Activated CD8-positive, alpha-beta memory T cell treated with anti-CD3 and anti-CD28 coated beads for 24 hours (primary cell): ENCODE measurements at places on chromosomes 1 and 21.

- DNase-seq, result no peak
These were observed 34.5 kb downstream of the TMPRSS15 start for GRCh38 chr21:18369115-18369514.

DNA sequence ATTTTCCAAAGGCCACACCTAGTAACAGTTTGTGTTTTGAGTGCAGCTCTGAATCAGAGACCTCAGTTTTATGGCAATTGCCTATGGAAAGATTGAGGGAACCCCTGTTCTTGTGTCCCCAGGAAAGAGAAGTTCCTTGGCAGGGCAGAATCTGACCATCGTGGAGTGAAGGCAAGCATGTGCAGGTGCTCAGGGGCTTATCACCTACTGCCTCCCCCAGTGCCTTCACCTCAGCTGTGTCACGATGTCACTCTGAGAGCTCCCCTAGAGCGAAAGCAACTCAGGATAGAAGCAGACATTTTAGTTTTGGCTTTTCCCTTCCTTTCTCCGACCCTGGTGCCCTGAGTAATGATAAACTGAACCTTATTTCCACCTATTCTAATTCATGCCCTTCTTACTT is 1.8 kb upstream of the SPRR1A start:
- no peak for DNase-seq

DNA sequence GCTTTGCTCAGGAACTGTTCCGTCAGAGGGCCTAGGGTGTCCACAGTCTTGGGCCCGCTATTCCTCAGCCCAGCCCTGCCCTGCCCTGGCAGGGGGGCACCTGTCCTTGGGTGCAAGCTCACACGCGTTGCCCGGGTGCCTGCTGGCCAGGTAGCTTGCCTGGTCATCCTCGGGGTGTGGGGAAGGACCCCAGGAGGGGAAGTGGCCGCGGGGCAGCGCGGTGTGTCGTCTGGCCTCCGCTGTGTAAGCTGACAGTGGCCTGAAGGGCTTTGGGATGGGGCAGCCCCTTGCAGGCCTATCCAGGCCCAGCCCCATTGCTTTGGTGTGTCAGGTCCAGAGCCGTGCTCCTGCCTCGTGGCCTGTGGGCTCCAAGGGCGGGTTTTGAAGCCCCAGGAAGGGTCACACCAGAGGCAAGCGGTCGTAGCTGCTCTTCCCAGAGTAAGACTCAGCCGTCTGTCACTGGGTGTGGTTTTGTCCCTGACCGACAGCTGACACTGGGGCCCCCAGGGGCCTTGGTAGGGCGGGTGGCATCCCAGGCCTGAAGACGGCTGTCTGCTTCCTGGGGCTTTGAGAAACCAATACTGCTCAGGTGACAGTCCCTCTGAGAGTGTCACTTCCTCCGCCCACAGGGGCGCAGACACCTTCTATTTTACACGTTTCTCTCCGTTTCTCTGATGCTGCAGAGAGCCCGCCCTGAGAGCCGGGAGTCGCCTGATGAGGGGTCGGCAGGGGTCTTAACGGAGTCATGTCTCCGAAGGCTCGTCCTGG is 72.1 kb downstream of the SKI start:
- peak; percentile 89 for DNase-seq

GRCh38 chr1:210332719-210333398 is 4.2 kb downstream of the HHAT start:
- peak; percentile 67 for DNase-seq

DNA sequence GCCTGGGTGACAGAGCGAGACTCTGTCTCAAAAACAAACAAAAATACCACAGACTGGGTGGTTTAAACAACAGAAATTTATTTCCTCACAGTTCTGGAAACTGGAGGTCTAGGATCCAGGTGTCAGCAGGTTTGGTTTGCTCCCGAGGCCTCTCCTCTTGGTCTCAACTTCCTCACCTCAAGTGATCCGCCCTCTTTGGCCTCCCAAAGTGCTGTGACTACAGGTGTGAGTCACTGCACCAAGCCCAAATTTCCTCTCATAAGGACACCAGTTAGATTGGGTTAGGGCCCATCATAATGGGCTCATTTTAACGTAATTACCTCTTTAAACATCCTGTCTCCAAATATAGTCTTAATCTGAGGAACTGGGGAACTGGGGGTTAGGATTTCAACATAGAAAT is 35.5 kb downstream of the MFSD2A start:
- DNase-seq, result no peak

GRCh38 chr21:36757196-36757595 is 58.3 kb downstream of the SIM2 start:
- DNase-seq, result no peak

- no peak for DNase-seq
These were observed 428.6 kb upstream of the BRINP3 start for GRCh38 chr1:190906206-190906725.

DNA sequence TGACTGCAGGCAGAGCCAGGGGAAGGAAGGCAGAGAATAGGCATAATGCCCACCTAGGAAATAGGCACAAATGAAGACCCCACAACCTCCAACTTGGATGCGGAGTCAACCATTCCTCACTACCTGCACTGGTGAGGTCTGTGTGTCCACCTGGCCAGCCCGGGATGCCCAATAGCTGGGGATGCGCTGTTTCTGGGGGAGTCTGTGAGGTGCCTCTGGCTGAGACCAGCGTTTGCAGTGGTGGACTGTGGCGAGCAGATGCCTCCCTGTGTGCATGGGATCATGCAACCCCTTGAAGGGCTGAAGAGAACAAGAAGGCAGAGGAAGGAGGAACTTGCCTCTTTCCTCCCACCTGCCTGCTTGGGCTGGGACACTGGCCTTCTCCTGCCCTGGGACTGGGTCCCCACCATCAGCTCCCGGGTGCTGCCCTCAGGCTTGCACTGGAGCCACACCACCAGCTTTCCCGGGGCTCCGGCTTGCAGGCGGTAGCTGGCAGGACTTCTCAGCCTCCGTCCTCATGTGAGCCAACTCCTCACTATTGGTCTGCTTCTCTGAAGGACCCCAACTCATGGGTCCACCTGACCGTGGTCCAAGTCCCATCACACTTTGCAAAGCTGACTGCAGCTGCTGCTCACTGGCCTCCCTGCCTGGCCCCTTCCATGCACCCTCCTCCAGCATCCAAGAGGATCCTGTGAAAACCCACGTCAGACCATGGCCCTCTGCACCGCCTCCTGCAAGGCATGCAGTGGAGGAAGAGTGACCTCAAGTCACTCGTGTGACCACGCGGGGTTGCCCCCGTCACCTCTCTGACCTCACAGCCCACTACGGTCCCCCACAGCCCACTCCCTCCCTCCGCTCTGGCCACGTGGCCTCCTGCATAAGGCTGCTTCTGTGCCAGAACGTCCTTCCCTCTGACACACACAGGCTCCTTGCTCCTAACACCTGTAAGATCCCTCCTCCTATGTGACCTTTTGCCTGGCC is 2.7 kb upstream of the PDE9A start:
- no peak for DNase-seq

DNA sequence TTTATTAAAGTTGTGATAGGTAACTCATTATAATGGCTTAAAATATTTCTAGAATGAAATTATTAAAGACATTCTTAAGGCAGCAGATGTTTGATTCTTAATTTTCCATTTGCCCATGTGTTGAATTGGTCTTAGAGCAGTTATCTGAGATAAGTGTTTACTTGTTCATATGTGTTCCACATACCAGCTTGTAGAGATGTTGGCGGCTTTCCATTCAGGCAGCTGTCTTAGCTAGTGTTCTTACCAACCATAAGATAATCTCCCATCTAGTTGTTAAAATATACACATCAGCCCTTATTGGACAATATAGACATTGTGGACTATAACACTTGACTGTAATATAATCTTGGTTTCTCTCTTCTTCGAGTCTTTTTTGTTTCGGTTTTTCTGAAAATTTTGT is 1372.9 kb upstream of the ADGRL2 start:
- no peak for DNase-seq

DNA sequence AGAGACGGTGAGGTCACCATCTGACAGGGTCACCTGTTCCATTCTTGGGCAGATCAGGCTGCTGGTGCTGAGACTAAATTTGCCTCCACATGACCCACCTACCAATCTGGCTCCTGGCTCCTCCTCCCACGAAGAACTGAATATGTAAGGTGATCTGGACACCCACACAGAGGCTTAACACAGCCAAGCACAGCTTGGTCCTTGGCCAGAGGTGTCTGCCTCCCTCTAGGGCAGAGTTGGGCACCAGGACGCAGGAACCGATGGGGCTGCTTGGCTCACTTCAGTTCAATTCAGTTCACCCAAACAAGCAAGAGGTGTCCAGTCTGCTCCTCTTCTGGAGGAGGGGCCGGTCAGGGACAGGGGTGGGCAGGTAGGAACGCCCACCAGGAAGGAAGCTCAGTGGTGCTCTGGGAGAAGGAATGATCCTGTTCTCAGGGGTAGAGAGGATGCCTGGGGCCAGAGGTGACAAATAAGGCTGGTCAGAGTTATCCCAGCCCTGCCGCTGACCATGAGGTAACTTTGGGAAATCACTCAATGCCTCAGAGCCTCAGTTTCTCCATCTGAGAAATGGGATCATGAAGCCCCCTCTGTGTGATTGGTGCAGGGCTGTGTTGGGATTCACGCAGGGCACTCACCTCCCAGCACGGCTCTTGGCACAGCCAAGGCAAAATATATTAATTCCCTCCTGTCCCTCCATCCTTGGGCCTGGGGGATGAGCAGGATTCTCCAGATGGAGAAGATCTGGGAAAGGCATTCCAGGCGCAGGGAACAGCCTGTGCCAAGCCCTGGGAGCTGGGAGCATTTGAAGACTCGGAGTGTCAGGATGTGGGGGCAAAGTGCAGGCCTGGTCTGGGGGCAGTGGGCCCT is 284.5 kb downstream of the PTPRU start:
- peak; percentile 35 for DNase-seq

GRCh38 chr1:23480187-23481025 is 3.6 kb downstream of the ASAP3 start:
- DNase-seq, result no peak

GRCh38 chr1:27658951-27659496 is 13.0 kb downstream of the IFI6 start:
- DNase-seq, result peak; percentile 77

- no peak for DNase-seq
These were observed 170.0 kb downstream of the GRIK3 start for GRCh38 chr1:36864182-36864822.

GRCh38 chr1:9658199-9658598 is 6.7 kb downstream of the PIK3CD start:
- DNase-seq, result no peak

DNA sequence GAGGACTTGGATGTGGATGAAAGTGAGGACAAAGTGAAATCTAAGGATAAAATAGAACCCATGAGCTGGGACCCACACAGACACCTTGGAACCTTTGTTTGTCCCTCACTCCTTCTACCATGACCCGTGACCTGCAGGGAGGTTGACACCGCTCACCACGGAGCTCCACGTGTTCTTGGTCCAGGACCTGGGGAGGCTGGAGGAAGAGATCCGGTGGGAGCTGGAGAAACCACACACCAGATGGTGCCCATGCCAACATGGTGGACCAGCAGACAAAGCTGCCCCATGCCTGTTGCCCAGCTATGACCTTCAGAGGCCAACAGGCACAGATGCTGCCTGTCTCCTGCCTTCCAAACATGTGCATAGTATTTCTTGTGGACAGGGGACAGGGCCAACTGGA is 721.9 kb downstream of the PTPRU start:
- DNase-seq, result no peak

GRCh38 chr1:219188331-219188803 is 14.7 kb downstream of the LYPLAL1 start:
- DNase-seq, result no peak

DNA sequence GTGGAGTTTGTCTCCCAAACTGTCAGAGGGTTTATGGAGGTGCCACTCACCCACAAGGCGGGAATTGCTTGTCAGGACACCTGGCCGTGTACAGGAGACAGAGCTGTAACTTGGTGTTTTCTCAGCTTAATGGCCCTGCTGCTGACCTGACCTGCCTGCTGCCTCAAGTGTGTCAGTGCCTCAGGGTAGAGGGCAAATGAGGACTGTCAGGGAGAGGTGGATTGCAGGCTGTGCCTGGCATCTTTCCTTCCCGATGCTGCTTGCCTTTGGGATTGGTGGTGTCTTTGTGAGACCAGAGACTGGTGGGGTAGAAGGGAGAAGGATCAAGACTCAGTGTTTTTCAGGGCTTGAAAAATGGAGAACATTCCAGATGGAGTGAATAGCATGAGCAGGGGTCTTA is 31.4 kb downstream of the TMEM53 start:
- DNase-seq, result no peak

DNA sequence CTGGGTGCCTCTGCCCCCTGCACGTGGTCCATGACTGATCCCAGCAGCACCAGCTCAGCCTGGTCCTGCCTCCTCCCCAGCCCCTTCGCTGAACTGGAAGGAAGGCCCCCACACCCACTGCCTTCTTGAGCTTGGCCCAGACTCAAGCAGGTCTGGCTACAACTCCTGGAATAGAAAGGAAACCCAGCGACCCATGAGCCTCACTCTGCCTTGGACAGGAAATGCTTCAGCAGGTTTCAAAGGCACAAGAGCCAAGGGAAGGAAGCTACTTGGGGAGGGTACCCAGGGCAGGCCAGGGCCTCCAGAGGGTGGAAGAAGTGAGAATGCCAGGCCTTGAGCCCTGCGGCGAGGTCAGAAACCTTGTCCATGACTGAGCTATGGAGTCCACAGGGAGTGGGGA is 35.9 kb upstream of the RD3 start:
- no peak for DNase-seq

GRCh38 chr1:230401763-230402294 is 24.3 kb downstream of the PGBD5 start:
- DNase-seq, result no peak

DNA sequence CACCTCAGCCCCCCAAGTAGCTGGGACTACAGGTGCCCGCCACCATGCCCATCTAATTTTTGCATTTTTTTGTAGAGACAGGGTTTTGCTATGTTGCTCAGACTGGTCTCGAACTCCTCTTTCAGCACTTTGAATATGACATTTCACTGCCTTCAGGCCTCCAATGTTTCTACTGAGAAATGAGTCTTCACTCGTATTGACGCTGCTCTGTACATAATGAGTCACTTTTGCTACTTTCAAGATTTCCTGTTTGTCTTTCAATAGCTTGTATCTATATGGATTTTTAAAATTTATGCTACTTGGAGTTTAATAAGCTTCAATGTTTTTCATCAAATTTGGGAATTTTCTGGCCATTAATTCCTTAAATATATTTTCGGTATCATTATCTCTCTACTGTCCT is 64.7 kb downstream of the GORAB start:
- no peak for DNase-seq

GRCh38 chr21:31446226-31446855 is 102.3 kb upstream of the TIAM1 start:
- DNase-seq, result peak; percentile 62

DNA sequence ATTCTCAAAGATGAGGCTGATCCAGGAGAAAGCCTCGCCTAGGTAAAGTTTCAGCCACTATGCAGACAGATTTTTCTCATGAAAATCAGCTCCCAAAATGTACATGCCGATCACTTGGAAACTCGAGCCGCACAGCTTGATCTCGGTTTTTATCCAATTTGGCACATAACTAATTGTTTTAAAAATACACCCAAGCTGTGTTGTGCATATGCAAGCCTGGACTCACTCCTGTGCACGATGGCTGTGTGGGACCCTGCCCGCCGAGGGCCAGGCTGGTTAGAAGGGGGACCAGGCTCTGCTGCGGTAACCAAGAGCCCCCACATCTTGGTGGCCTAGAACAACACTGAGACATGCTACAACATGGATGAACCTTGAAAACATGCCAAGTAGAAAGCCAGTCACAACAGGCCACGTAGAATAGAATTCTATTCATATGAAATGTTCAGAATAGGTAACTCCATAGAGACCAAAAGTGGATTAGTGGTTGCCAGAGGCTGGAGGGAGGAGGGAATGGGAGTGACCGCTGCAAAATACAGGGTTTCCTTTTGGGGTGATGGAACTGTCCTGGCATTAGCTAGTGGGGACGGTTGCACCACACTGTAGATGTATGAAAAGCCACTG is 16.1 kb upstream of the LDLRAP1 start:
- DNase-seq, result no peak
